ENCODE measurements at places on chromosomes 2 and 18.

DNA sequence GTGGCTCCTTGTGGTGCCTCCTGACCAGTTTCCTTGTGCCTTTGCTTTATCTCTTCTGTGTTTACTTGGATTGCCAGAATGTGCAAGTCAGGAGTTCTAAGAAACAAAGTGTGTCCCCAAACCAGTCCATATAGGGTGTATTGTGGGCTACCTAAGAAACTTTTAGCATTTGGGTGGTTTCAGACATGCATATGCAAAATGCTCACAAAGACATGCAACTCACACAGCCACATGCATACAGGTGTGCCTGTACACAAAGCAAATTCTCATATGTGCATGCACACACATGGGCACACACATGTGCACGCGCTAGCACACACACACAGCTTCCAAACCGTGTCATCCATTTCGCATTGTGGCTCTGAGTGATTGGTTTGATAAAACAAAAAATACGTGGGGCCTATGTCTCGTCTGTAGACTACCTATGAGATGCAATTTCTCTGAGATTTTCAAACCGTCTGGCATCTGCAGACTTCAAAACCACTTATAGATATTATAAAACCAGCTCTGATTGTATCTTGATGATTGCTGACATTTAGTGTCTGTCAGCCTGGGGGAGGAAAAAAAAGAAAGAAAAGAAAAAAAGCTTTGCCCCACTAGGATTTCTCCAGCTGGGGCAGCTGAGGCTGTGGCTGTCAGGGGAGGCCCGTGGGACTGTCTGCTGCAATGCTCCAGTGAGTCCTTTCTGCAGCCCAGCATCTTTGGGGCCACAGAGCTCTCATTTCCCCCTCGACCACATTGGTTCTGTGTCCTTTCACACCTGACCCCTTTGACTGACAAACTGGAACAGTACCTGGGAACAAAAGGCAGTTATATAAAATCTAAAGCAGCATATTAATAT lies 556.1 kb downstream of the CMPK2 start:
- DNase-seq: no peak

- DNase-seq: no peak
Measured at GRCh38 chr18:22268641-22269128, 99.3 kb downstream of the GATA6 start.

DNA sequence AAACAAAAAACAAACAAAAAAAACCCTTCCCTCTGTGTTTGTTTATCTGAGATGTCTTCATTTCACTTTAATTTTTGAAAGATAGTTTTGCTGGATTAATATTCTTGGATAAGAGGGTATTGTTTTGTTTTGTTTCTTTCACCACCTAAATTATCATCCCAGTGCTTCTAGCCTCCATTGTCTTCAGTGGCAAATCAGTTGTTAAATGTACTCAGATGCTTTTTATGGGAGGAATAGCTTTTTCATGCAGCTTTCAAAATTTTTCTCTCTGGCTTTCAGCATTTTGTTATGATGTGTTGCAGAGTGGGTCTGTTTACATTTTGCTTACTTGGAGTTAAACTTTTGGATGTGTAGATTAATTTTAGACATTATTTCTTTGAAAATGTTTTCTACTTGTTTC lies 203.5 kb upstream of the DCC start:
- DNase-seq: no peak

GRCh38 chr18:79497638-79498081 lies 101.9 kb downstream of the NFATC1 start:
- DNase-seq: no peak

DNA sequence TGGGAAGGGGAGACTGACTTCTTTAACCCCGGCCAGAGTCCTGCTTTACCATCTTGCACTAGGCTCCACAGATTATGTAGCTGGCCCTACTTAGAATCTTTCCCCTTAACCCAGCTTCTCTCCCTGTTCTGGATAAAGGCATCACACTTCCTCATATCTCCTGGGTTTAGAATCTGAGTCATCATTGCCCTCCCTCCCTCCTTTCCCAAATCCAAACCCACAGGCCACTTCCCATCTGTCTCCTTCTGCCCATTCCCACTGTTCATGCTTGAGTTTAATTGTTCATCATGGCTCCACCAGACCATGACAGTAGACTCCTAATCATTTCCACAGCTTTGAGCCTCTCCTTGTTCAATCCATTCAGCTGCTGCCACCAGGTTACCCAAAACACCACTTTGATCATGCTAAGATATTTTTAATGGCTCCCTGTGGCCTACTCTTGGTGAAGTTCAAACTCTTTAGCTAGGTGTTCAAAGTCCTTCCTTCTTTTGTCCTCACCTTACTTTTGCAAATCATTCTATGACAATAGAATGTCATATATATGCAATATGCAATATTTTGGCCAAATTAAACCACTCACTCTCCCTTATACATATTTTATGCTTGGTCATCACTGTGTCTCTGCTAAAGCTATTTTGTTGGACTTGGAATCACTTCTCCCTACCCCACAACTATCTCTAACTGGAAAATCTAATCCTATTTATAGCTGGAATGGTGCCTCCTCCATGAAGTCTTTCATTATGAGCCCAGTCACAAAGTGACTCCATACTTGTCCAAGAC lies 5.5 kb downstream of the PDE11A start:
- DNase-seq: no peak

DNA sequence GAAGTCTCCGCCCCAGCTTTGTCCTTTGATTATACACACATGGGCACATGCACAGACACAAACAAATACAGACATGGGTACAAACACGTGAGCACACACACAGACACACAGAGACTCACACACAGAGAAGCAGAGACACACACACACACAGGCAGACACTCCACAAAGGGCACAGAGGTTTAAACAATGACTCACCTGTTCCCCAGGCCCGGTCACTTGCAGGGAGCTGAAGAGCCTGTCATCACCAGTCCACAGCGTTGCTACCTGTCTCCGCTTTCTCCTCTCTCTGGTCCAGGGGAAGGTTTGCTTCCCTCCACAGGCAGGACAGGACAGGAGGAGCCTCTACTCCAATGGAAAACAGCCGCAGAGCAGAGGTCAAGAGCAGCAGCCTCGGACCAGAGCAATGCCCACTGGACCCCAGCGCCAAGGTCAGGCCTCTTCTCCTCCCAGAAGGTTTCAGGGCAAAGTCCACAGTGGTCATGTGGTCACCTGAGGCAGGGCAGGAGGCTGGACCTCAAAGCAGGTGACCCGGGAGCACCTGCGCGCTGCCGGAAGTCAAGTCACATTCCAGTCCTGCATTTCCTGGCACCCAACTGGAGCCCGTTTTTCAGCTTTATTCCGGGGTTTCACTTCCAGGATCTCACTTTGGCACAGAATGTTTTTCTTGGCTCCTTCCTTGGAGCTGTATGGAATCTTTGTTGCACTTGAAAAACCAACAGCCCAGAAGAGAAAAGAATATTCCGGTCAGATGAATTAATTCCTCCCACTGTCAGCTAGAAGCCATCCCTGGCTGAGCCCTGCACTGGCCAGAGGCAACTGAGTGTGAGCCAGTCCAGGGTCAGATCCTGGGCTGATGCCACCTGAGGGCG lies at the start of gene RAB17:
RAB17 (minus strand) TSS at position 463 of the 869 bp plus-strand sequence. CDS start 4,580 bp downstream, outside the sequence.
- no peak for DNase-seq

GRCh38 chr2:138228101-138228500 lies 263.8 kb downstream of the HNMT start:
- DNase-seq: no peak

- DNase-seq: no peak
Measured at GRCh38 chr2:203804070-203804469, 63.5 kb upstream of the CTLA4 start.

DNA sequence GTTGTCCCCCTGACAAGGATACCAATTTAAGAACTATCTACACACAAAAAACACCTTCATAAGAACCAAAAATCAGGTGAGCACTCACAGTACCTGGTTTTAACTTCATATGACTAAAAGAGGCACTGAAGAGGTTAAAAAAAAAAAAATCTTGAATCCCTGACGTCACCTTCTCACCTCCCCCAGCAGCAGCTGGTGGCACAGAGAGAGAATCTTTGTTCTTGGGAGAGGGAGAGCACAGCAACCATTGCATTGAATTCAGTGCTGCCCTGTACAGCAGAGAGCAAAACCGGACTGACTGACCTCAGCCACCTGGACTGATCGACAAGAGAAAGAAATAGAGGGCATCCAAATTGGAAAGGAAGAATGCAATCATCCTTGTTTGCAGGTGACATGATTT lies 566.0 kb downstream of the TMX3 start:
- no peak for DNase-seq

All from activated T-cell treated with anti-CD3 and anti-CD28 coated beads for 1 hour (primary cell).